Fibroblast of skin of back (primary cell): ENCODE measurements at places on chromosomes 6 and 20.

GRCh38 chr6:2911171-2911570, 8.1 kb upstream of the SERPINB9 start:
- DNase-seq: no peak

DNA sequence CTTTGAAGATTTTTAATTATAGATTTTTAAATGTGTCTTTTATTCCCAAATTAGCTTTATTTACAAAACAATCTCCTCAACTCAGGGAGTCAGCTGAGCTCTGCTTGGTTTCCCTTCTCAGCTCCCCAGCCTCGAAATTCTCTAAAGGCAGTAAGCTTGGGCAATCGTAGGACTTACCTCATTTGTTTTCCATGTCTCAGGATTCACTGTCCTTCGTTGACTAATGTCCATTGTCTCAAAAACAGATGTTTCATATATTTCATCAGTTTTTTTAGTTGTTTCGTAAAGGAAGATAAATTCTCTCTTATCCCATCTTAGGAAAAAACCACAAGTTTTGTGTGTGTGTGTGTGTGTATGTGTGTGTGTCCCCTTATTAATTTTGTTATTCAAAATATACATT, 102.2 kb upstream of the ADGRF1 start:
- no peak for DNase-seq

GRCh38 chr6:144360401-144360800, 75.3 kb downstream of the UTRN start:
- no peak for DNase-seq

GRCh38 chr6:142027074-142027473, 105.7 kb upstream of the GJE1 start:
- DNase-seq: no peak
